NCI-H510A treated with DMSO at 0.1 percent for 48 hours (cell line): ENCODE measurements at places on chromosomes 7 and 10.
A peak's percentile ranks its signal among the peaks of the same experiment; 100 is the strongest.

DNA sequence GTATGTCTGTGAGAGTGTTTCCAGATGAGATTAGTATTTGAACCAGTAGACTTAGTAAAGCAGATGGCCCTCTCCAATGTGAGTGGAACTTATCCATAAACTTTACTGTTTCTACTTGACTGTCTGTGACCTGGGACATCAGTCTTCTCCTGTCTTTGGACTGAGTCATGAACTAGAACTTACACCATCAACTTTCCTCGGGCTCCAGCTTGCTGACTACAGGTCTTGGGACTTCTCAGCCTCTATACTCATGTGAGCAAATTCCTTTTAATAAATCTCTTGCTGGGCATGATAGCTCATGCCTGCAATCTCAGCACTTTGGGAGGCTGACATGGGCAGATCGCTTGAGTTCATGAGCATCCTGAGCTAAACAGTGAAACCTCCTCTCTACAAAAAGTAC is 25.7 kb upstream of the WAPL start:
- no peak for DNase-seq

DNA sequence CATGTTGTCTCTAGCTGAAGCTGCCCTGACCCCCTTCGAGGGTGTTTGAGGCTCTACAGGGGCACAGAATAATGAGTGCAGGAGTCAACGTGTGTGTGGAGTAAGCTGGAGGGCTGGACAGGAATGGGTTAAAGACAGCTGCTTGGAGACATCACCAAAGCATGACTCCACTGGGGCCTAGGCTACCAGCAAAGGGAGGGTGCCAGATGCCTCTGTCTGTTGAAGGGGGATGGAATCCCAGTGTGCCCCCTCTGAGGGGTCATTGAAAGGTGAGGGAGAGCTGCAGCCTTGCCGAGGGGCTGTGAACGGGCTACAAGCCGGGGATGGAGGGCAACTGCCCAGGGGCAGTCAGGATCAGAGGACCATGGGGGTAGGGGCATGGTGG is 51.7 kb upstream of the PODXL start:
- DNase-seq: no peak

GRCh38 chr7:44615149-44615611 is 8.8 kb downstream of the OGDH start:
- no peak for DNase-seq

DNA sequence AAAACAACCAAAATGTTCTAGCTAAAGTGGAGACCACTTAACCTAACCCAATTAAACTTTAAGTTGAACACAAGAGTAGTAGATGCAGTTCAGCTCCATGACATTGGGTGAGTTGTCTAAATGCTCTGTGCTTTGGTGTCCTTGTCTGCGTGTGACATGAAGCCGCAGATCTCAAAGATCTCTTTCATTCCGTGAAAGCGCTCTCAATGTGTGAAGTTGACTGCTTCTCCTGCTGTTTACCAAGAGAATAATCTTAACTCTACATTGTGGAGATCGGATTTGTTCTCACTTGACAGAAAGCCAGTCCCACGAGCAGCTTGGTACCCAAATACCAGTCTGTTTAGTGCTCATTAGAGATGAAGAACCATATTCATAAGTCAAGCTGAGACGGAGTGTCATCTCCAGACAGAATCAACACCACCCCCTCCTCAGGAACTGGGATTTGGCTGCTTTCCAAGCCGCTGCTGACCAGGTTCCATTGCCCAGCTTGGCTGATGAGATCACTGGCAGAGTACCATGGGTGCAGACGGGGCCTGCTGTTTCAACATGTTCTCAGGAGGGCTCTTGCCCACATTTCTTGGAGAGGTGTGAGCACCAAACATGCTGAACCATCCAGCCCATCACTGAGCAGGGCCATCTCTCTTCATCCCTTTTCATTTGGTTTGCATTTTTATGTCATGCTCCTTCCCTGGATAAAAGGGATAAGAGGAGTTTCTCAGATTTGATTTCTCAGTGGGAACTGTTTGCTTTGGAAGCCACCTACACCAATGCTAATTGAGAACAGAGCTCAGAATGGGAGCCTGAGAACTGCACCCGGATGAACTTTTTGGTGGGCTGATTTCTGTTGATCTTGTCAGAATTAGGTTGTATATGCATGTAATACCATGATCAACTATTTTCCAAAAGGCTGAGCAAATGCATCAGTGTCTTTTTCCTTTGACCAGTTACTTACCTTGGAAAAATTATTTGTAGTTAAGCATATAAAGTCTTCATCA is 95.8 kb upstream of the AGBL3 start:
- DNase-seq: peak; percentile 77

GRCh38 chr7:21256310-21256877 is 171.5 kb upstream of the SP4 start:
- DNase-seq: peak; percentile 75

GRCh38 chr10:101267290-101267680 is 38.0 kb upstream of the LBX1 start:
- no peak for DNase-seq

DNA sequence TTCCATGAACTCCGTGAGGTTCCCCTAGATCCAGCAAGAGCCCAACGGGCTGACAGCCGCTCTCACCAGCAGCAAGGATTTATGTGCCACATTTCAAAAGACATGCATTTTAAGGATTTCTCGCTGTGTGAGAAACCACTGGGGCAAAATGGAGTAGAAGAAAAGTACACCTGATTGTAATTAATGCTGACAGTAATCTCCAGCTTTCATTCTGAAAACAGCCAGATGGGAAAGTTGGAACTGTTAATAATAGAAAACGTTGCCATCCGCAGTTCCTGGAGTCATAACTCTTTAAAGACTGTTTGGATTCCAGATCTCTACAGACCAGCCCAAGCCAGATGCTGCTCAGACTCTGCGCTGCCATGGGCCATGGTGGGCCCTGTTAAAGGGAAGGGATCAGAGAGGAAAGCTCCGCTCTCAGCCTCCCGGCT is 216.9 kb upstream of the GLI3 start:
- DNase-seq: no peak

- DNase-seq: no peak
Observed at GRCh38 chr7:98230746-98231471, 19.7 kb downstream of the BHLHA15 start.

DNA sequence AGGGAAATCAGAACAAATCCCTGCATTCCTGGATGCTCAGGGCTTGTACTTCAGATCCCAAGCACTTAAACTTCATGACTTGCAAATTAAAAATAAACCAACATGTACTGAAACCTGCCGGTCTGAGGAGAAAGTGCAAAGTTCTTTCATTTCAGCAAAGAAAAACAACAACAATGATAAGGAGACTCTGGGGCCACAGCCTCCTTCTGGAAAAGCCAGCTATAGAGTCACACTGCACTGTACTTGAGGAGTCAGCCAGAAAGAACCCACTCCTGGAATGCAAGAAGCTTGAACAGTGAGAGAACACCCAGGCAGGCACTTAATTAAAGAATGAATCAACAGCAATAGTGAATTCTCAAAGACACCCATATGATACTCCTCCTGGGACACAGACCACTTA is 49.7 kb upstream of the TM9SF3 start:
- no peak for DNase-seq

GRCh38 chr7:52741670-52742290 is 293.7 kb upstream of the POM121L12 start:
- no peak for DNase-seq

GRCh38 chr7:139091677-139091996 is 17.9 kb downstream of the ZC3HAV1 start:
- DNase-seq: no peak

DNA sequence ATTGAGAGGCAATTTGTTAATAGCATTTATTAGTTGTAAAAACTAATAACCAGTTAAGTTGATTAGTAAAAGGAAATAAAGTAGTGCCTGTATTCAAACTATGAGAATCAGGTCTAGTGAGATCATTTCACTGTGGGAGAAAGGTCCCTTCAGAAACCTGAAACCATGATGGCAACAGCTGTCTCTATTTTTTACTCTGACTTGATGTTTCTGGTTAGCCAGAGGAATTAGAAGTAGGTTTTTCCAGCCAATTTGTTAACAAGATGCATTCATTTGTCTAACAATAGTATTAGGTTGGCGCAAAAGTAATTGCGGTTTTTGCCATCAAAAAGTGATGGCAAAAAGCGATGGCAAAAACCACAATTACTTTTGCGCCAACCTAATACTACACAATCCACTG is 272.2 kb upstream of the YAE1 start:
- DNase-seq: no peak

- no peak for DNase-seq
Observed at GRCh38 chr10:31381766-31382316, 62.8 kb downstream of the ZEB1 start.

DNA sequence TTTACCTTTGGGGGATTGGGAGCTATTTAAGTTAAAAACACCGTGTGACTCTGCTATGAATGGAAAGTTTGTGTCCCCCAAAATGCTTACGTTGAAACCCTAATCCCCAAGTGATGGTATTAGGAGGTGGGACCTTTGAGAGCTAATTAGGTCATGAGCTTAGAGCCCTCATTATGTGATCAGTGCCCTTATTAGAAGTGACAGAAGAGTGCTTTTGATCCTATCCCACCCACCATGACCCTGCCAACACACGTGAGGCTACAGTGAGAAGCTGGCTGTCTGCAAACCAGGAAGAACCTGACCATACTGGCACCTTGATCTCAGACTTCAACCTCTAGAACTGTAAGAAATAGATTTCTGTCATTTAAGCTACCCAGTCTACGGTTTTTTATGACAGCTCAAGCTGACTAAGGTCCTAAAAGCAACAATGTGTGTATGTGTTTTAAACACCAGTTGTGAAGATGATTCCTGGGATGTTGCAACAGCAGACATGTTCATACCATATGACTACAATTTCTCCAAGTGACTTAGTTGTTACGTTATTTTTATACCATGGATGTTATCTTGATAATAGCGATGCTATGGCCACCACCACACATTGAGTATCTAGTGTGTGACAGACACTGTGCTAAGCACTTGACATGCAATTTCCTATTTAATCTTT is 124.4 kb downstream of the PIP4K2A start:
- no peak for DNase-seq

- no peak for DNase-seq
Observed at GRCh38 chr10:128087884-128088709, 38.1 kb downstream of the MKI67 start.

- no peak for DNase-seq
Observed at GRCh38 chr10:11144626-11145494, 127.2 kb downstream of the CELF2 start.

DNA sequence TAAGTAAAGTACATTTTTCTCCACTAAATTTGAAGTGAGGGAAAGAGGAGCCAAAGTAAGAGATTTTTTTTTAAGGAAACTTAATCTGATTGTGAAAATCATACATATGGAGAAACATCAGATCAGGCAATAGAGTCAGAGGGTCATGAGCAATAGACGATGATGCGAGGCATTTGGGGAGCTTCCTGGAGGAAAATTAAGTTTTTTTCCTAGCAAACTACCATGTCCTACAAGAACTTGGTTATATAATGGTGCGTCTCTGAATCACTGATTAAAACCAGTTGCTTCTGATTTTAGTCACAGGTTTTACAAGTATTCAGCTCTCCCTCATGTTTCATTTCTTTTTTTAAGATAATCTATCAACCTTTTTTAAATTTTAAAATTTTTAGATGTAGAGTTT is 52.1 kb upstream of the MTURN start:
- DNase-seq: no peak

DNA sequence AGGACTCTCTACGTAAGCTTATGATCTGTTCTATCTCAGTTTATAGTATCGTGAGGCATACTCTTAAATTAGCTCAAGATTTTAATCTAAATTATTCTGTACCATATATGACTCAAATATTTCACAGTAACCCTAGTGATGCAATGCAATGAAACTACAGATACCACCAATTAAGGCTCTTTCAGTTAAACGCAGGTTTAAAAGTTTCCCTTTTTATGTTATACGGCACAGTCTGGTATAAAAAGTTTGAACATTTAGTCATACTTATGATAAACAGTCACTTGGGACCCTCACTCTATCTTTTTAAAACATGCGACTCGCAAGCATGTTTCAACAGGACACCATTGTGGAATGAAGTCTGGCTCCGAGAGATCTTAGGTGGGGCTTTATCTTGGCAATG is 107.2 kb downstream of the CDK6 start:
- no peak for DNase-seq

DNA sequence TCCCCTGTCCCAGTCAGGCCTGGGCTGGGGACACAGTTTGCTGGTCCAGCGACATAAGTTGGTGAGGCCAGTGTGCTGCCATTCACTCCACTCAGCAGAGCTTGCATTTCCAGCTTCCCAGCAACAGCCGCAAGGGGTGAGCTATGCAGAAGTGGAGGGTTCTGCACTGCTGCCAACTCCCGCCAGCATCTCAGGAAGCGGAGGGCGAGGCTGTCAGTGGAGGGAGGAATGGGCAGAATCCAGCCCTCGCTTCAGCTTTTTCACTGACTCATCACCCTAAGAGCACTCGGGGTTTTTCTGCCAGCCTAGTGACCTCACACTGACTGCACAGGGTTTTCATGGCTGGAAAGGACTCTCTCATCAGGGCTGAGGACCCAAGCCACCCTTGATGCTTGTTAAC is 625.1 kb upstream of the MKI67 start:
- DNase-seq: no peak

GRCh38 chr7:106679153-106679931 is 18.4 kb upstream of the CCDC71L start:
- no peak for DNase-seq

DNA sequence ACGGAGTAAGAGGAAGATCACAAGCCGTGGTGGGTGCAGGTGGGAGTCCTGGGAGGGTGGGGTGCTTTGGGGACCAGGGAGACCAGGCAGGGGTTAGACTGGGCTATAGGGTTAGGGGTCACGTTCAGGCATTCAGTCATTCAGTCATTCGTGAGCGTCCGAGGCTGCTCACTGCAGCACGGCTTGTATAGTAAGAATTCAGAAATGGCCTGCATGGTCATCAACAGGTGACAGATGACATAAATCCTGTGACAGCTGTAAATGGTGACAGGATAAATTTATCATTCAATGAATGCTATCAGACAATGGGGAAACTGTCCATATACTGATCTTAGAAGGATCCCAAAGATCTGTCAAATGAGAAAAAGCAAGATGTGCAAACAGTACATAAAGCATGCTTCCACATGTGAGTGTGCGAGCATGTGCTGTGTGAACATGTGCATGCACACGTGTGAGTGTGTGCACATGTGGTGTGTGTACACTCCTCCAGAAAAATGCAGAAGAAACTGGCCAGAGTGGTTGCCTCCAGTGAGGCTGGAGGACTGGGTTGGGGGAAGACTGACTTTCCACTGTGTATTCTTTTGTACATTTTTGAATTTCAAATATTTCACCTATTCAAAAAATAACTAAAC is 32.0 kb upstream of the SMARCD3 start:
- DNase-seq: no peak

DNA sequence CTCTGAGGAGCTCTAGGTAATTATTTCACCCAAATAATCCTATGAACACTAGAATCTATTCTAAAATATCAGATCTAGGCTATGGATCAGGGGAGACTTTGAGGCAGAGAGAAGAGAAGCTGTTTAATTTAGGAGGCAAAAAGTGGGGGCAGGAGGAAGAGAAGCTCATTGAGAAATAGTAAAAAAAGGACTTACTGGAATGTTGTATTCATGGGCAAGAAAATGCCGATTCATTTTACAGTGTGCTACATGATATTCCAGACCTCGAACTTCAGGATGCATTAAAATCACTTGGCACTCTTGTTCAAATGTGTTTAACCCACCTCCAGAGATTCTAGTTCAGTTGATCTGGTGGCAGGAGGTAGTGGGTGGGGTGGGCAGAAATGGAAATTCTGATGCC is 109.5 kb upstream of the ITGB1 start:
- no peak for DNase-seq
